ENCODE measurements at places on chromosomes 2 and 18.

DNA sequence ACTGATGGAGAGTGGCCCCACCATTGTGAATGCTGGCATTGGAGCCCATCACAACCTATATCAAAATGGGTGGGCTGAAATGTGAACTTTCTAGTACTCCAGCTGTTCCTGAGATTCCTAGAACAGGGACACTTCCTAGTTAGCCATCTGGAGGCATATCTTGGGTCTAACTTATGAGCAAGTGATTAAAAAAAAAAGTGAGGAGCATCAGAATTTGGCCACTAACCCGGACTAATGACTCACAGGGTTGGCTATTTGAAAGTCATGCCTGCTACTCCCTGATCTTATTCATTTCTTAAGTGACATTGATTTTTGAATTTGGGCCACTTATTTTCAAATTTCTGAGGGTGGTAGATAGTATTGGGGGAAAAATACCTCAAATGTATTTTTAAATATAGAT is 216.6 kb downstream of the HRH4 start:
- DNase-seq: no peak

DNA sequence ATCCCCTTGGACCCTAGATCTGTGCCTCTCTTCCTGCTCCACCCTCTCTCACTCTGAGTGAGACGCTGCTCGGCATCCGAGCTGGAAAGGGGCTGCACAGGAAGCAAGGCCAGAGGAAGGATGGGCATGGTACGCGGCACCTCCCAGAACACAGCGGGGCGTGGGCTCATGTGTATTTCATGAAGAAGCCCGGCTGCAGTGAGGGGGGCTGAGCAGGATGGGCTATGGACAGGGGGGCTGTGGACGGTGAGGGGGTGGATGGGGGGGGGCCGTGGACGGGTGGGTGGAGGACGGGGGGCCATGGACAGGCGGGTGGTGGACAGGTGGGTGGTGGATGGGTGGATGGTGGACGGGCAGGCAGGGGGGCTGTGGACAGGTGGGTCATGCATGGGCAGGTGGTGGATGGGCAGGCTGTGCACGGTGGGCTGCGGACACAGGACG is 28.5 kb downstream of the SLC66A2 start:
- DNase-seq: no peak

DNA sequence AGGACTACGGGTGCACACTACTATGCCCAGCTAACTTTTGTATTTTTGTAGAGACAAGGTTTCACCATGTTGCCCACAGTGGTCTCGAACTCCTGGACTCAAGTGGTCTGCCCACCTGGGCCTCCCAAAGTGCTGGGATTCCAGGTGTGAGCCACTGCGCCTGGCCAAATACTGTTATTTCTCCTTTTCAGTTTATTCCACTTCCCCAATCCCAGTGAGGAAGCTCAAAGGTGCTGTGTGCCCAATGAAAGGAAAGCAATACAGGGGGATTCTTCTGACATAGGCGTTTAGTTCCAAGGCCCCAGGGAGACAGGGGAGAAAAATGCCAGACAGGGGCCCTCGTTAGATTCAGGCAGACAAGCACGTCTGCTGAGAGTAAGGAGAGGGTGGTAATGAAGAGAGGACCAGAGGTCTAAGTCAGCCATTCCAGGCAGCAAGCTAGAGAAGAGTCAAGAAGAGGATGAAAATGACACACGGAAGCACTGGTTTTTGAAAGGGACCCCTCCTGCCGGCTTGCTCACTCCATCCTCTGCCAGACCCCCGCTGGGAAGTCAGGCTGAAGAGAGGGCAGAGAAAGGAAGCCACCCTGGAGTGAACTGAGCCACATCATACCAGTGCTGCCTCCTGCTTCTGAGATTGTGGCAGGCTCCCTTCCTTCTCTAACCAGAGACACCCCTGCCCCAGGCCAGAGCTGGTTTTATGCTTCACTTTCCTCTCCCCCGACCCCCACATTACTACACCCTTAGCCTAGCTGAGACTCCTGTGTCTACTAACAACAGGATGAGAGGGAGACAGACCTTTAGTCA is 6.7 kb downstream of the INO80C start:
- no peak for DNase-seq

DNA sequence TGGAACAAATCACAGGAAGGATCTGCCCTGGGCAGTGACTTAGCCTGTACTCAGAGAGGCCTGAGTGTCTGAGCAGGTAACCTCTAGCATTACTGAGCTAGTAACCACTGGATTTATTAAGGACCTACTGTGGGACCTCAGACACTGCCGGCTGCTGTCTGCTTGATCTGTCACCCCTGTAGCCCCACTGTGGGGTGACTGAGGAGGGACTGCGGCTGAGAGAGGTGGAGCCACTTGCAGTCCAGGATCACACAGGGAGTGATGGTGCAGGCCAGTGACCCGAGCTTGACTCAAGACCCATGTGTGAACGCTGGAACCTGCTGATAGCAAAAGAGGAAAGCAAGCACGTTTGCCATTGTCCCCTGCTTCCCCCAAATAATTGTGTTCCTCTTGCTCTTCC is 15.6 kb downstream of the CHMP1B start:
- no peak for DNase-seq

DNA sequence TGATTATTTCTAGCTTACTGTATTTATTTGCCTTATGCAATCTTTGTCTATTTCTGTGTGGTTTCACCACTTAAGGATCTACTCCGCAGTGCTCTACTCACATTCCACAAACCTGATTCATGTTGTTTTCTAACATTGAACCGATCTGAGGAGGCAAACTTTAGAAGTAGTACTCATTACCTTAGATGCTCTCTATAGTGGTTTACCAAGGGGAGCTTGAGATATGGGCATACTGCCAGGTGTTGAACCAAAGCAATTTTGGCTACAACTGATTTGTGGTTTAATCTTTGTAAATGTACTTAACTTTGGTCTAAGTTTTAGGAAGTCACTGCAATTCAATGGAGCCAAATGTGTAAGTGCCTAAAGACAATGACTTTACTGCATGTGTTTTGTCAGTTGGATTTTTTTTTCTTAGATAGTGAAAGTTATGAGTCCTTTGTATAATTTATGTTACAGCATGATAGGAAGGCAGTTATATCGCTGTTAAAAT is 50.1 kb downstream of the MAP2 start:
- no peak for DNase-seq

- DNase-seq: no peak
Observed at GRCh38 chr2:230829959-230830358, 34.8 kb upstream of the ITM2C start.

DNA sequence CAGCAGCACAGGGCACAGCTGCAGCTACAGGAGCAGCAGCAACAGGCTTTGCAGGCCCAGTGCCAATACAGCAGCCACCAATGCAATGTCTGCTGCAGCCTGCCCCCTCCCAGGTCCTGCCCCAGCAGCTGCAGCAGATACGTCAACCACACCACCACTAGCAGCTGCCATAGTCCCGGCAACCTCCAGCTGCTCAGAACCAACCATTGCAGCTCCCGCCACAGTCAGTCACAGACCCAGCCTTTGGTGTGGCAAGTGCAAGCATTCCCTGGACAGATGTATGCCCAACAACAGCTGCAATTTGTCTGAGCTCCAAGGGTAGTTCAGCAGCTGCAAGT is 53.3 kb upstream of the TUBA3E start:
- no peak for DNase-seq

DNA sequence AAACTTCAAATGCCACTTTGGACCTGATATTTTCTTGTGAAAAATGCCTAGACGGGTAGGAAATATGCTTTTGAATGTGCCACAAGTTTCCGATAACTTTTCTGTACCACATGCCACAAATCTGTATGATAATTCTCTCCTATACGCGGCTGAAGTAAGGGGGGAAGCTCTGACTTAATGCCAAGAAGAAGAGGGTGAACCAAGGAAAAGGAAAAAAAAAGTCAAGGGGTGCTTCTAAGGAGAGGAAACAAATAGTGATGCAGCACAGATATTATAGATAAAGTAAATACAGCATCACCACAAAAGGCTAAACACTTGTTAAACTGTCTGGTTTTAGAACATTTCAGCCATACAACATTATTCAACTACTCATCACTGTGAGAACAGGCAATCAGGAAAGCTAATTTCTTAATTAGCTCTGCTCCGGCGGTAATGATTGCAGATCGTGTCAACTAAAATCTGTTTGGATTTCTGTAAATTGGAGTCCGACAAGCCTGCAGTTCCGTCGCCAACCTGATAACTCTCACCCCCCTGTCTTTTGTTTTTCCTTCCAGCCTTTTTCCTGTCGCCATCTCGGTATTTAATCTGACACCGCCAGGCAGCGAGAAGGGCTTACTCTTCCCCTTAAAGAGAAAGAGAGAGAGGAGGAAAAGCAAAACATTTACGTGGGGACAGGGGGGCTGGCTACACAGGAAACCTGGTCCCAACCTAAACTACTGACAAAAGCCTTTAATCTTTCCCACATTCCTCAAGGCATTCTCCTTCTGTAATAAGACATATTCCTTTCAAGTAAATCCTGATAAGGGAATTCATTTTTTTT is 67.5 kb downstream of the ZEB2 start:
- DNase-seq: no peak

DNA sequence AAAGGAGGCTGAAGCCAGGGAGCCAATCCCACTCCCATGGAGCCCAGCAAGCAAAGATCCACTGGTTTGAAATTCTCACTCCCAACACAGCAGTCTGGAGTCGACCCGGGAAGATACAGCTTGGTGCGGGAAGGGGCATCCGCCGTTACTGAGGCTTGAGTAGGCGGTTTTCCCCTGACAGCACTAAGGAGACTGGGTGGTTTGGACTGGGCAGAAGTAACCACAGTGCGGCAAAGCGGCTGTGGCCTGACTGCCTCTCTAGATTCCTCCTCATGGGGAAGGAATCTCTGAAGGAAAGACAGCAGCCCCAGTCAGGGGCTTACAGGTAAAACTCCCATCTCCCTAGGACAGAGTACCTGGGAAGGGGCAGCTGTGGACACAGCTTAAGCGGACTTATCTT is 261.6 kb upstream of the KYNU start:
- no peak for DNase-seq

DNA sequence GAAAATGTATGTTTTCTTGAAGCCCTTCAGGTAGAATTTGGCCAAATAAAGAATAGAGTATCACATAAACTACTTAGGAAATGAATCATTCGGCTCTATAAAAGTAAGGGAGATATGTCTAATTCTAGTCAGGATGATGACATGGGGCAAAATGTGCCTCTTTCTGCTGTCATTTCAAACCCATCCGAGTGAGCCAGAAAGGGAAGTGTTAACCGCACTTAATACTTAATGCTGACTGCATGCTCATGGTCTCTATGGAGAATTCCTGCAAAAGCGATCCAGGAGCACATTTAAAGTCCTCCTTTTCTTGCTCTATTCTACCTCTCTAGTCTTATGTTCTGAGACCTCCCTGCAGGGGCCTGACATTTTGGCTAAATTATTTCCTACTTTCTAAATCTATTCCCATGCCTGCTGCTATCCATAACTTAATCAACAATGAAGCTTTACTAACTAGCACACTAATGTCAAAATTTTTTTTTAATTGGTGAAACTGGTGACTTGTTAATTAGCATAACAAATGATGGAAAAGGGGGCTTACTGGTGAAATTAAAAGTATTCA is 127.4 kb downstream of the CDC42EP3 start:
- DNase-seq: no peak

DNA sequence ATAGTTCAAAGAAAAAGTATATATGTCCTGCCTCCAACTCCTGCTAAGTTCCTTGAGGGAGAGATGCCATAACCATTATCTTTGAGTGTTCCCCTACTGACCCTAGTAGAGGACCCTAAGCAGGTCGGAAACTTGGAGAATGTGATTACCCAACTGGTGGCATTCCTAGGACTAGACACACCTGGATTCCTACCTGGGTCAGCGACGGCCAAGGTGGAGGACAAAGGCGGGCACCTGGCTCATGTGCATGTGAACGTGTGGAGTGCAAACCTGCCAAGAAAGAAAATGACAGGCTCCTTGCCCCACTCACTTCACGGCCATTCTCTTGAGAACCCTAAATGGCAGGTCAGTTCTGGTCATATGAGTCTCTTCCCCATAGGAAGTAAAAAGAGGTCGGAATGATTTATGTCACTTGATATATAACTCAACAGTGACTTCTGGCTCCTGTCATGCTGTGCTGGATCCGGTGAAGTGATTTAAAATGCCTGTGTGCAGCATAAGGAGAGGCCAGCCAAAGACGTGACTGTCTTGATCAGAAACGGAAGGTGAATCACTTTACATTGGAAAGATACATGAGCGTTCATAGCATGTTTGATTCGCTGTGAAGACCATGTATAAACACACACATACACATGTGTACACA is 371.6 kb downstream of the EIPR1 start:
- DNase-seq: no peak

- DNase-seq: no peak
Observed at GRCh38 chr2:27003857-27004256, 28.9 kb upstream of the TMEM214 start.

- DNase-seq: no peak
Observed at GRCh38 chr2:139357972-139358371, 577.8 kb upstream of the NXPH2 start.

DNA sequence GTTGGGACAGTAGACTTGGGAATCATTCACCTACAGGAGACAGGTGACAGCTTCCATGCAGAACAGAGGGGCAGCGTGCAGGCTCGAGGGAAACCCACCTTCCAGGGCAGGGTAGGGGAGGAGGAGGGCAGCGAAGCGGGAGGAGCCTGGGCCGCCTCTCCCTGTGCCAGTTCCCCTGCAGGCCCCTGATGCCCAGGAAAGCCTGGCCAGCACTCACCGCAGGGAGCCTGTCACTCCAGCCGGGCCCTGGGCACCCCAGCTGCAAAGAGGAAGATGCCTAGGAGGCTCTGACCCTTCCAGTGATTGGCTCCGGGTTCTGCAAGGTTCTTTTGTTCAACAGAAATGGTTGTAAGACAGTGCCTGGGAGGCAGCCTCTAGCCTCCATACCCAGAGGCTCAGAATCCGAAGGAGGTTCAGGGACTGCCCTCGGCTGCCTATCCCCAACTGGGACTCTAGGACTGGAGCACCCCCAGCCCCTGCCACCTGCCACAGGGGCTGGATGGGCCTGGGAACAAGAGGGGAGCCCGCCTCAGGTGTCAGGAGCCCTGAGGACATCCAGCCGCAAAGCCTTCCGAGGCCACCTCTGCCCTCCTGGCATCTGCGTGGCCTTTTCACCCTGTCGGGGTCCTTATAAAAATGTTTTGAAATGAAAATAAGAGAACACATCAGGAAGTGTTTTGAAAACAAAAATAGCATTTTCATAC is 103.2 kb downstream of the PTGR3 start:
- no peak for DNase-seq

GRCh38 chr18:23718243-23718720 is 29.0 kb downstream of the LAMA3 start:
- DNase-seq: no peak

DNA sequence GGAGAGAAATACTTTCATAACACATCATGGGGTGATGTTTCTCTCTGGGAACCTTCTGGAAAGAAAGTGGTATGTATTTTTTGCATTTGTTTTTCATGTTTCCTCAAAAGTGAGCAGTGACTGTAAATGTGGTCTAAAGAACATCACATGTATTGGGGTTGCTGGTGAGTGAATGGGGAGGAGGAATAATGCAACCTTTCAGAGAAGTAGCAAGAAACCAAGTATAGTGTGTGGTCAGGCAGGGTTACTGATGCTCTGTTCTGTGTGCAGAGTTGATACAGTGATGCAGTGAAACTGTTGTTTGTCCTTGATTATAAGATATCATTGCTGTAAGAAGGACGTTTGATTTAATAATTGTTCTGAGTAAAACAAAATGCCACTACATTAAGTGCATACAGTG is 24.1 kb downstream of the ADNP2 start:
- DNase-seq: no peak

Data from globus pallidus (tissue), 1 donor.